ENCODE measurements at places on chromosomes 5 and 9.

- DNase-seq = no peak
Measured at GRCh38 chr9:6922680-6923079, 164.9 kb downstream of the KDM4C start.

- no peak for DNase-seq
Measured at GRCh38 chr9:16335788-16336580, 534.5 kb downstream of the BNC2 start.

DNA sequence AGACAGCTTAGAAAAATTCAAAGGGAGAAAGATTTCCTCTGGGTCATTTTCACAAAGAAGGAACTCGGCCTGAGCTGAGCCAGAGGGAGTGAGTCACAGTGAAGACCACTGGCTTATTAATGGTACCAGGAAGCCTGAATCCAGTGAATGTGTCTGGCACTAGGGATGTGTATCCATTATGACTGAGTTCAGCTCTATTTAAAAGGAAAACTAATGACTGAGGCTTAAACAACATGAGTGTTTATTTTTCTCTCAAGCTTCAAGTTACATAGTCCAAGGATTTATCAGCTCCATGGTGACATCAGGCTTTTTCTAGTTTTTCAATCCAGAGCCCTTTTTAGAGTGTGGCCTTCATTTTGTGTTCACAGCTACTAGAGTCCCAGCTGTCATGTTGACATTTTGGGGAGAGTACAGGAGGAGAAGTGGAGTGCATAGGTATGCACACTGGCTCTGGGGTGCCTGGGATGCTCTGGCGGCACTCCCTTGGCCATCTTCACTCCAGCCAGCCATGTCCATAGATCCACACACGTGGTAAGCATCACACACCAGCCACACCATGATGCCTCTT, 159.5 kb upstream of the ERCC6L2 start:
- DNase-seq = no peak

DNA sequence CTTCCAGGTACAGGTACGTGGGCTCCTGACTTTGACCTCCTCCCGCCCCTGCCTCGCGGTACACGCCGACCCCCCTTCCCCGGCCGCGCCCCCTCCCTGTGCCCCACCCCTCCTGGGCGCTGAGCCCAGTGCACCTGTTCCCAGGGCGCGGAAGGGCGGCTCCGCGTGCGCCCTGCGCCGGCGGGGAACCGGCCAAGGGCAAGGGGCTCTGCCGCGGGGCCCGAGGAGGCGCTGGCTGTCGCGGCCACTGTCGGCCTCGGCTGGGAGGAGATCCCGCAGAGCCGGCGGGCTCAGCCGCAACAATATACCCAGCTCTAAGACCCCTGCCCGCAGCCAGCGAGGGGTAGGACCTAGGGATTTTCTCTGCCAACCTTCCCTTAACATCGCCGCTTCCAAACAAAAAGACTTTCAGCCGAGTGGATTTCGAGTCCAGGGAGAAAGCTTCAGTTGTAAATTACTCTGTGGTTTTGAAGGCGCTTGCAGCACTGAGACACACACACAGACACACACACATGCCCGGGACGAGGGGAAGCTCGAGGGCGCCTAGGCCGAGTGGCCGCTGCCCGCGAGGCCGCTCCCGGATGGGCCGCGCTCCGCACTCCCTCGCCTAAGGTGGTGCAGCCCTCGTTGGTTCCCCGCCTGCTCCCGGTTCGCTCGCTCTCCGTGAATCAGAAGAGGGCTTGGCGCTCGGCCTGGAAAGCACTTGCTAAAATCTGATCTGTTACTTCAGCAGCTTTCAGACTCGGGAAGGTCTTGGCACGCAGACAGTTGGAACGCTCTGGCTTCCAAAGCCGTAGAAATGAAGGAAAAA, 1.2 kb downstream of the FGF18 start:
- no peak for DNase-seq

- no peak for DNase-seq
Measured at GRCh38 chr9:136571531-136571930, 25.7 kb upstream of the NOTCH1 start.

- no peak for DNase-seq
Measured at GRCh38 chr5:6365977-6366590, 12.3 kb downstream of the MED10 start.

- DNase-seq = no peak
Measured at GRCh38 chr5:23677996-23678395, 170.6 kb downstream of the PRDM9 start.

DNA sequence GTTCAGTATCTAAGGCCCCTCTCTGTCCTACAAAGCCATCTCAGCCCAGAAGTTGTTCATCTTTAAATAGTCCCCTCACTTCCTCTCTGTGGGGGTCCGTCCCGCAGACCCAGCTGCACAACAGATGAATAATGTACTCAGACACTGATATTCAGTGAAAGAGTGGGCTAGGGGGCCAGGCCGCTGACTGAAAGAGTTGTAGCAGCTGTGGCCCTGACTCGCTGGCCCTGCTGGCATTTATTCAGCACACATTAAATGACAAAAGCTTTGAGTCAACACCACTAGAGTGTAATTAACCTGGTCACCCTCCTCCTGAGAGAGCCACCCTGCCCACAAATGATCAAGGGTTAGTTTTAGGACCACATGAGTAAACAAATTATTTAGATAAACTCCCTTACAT, 76.3 kb downstream of the MED10 start:
- no peak for DNase-seq

DNA sequence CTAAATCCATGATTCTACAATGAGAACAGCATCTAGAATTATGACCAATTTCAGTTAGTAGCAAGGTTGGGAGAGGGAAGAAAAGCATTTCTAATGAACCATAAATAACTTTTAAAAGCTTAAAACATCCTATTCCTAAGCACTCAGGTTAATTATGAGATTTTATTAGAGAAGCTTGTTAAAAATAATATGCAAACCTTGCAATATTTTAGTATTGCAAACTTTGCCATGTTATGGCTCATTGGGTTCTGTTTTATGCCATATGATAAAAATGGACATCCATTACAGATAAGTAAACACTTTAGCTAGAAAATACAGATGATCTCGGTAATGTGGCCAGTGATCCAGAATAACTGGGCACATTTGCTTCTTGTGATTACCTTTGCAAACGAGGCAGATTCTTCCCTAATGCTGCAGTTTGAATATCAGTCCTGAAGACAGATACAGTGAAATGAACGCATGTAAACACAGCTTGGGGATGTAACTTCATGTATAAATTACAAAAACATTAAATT, 447.0 kb downstream of the PLK2 start:
- DNase-seq = no peak

GRCh38 chr5:126482591-126482990, 59.4 kb downstream of the GRAMD2B start:
- no peak for DNase-seq

DNA sequence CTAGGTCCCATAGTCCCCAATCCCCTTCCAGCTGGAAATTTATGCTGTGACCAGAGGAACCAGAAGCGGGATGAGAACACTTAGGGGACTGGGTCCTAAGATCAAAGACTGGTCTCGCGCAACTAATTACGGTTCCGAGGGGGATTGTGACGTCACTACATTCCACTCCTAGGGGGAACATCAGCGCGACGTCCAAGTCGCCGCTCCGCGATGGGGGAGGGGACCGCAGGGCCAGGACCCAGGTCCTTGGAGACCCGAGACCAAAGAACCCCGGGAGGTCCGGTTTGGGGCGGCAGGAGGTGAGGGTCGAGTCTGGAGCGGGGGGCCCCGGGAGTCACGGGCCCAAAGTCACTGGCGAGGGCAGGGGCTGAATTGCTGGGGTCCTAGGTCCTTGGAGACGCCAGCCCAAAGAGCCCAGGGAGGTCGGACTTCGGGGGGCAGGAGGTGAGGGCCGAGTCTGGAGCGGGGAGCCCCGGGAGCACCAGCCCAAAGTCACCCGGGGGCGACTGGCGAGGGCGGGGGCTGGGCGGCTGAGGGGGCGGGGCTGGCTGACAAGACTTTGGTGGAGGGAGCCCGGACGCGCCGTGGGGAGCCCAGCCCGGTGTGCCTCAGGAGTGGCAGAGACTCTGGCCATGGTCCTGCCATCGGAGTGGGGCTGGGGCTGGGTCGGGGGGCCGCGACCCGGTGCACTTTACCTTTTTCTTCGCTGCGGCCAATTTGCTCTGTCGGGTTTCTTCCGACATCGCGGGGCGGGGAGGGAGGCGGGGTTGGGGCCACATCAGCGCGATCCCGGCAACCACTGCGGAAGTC, at the start of gene GOLGA2:
Gene GOLGA2 (minus strand): TSS at position 810 of the 810 bp plus-strand sequence. CDS start 31 bp downstream, at position 779.
- no peak for DNase-seq
